Stimulated activated CD4-positive, alpha-beta T cell treated with anti-CD3 and anti-CD28 coated beads, Interleukin-15, amount 100 ng/mL, for 1 hour (primary cell): ENCODE measurements at places on chromosomes 11 and 22.

GRCh38 chr22:33983558-33983957 lies 63.3 kb upstream of the LARGE1 start:
- no peak for DNase-seq

- DNase-seq = no peak
Measured at GRCh38 chr11:57622263-57622662, 24.8 kb downstream of the SERPING1 start.

DNA sequence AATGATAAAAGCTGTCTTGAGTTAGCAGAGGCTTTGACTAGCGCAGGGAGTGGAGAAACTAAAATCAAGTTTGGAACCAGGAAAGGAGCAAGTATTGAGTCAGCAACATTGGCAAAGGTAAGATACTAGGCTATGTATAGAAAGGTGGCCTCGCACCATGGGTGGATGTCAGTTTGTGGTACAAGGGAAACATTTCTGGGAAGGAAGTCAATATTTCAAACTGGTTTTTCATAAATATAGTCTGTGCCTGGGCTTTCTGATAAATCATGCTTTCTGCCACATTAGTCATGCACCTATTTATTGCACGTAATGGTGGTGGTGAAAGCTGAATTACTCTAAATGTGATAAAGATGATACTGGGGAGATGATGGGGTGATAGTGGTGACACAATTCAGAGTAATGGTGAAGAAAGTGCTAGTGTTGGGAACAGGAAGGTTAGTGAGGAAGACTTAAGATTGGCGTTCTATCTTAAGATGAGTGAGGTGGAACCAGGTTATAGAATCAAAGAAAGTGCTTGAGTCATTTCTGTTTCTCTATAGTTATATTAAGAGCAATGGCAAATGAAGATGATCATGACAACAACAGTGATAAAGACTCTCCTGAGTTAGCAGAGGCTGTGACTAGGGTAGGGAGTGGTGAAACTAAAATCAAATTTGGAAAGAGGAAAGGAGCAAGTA lies 729.0 kb downstream of the FAM181B start:
- DNase-seq = no peak

GRCh38 chr22:41382098-41382578 lies 396 bp downstream of the TEF start:
- DNase-seq = peak; percentile 46

DNA sequence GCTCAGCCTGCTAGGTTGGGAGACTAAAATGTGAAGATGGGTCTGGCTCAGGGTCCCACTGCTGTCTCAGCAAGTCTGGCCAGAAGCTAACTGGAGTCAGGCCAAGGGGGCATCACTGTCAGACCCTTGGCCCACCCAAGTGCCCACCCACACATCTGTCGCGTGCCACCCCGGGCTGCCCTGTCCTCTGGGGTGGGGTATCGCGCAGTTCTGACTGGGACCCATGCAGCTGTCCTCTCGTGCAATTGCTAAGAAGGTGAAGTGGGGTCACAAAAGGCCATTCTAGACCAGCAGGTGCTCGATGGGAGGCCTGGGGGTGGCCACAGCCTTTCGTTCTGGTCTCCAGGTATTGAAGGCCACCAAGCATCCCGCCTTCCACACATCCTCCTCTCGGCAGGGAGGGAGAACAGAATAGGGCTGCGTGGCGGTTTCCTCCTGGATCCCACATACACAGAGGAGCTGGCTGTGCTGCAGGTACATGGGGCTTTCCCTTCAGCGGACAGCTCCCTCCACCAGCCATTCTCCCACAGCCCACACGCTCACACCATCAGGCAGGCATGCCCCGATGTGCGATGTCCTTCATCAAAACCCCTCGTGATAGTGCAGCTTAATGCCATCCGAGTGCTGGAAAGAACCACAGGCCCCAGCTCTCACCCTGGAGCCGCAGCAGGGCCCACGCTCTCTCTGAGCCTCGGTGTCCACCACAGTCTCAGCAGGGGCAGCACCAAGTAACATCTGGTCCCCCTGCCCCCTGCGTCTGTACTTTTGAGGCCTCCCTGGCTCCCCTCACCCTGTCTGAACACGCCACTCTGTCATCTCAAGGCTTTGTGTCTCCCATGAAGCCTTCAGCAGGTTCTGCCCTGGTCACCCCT lies 37.6 kb downstream of the SHANK2 start:
- no peak for DNase-seq

GRCh38 chr22:25757686-25758085 lies 15.7 kb downstream of the MYO18B start:
- no peak for DNase-seq

DNA sequence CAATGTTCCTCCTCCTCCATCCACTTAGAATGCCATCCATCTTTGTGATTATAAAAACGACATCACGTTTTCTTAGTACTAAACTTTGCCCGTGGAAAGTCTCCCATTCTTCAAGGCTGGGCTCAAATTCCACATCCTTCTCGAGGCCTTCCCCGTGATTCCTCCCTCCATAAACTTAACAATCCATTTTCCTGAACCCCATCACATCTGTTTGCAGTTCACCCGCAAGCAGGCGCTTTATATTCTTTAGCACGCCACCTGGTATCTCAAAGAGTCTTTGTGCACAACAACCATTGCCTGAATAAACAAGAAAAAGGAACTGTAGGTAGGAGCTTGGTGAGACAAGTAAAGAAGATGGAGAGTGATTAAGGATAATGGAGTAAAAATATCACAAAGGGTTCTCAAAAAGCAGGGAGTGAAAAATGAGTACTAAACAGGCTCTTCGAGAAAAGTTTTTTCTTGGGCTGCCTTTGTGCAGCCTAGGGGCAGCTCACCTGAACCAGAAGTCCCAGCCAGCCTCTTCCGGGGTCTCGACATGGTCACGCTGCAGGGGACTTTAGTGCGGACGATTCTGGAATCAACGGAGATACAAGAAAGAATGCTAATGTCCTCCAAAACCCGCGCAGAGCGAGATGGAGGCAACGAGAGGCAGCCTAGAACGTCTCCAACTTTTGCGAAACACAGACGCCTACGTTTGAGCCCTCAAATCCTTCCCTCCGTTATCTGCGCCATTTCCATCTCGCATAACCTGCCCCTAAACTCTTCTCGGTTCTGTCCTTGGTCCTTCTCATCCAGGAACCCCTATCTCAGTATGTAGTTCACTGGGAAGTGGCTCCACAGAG lies 585 bp downstream of the THYN1 start:
- no peak for DNase-seq

- DNase-seq = no peak
Measured at GRCh38 chr11:115700981-115701875, 197.0 kb upstream of the CADM1 start.

DNA sequence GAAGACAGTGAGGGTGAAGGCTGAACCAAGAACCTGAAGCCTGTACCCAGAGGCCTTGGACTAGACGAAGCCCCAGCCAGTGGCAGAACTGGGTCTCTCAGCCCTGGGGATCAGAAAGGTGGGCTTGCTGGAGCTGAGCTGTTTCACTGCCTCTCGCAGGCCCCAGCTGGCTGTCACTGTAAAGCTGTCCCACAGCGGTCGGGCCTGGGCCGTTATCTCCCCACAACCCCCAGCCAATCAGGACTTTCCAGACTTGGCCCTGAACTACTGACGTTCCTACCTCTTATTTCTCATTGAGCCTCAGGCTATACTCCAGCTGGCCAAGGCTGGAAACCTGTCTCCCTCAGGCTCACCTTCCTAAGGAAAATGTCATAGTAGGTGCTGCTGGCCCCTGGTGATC lies 4.1 kb downstream of the PPP1CA start:
- no peak for DNase-seq

- DNase-seq = no peak
Measured at GRCh38 chr11:123382555-123383074, 47.5 kb upstream of the GRAMD1B start.

DNA sequence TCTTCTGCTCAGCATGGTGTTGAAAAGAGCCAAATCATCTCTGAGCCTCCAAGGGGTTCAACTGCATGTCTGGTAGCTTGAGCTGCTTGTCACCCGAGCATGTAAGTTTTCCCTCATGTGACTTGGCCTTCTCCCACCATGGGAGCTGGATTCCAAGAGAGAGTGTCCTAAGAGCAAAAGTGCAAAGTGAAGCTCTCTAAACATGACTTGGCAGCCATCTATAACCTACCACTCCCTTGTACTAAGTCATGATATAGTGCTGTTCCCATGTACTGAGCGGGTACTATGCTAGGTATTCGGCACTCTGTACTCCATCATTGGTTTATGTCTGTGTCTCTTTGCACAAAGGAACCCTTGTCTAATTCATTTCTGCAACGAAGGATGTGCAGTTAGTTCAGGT lies 19.1 kb downstream of the SEZ6L start:
- DNase-seq = no peak

DNA sequence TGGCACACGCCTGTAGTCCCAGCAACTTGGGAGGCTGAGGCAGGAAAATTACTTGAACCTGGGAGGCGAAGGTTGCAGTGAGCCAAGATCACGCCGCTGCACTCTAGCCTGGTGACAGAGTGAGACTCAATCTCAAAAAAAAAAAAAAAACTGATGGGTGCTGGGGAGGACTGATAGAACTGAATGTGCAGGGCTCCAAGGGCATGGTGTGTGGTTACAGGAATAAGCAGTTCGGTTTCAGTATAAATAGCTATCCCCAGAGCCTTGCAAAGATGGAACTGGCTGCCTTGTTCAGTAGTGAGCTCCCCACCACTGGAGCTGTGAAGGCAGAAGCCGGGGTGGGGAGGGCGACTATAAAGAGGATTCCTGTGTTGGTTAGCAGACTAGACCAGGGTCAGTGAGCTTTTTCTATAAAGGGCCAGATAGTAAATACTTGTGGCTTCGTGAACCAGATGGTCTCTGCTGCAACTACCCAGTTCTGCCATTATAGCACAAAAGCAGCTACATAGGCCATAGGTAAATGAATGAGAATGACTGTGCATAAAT lies 5.9 kb downstream of the TOM1 start:
- DNase-seq = no peak
